CD8-positive, alpha-beta memory T cell (primary cell): ENCODE measurements at places on chromosomes 6 and 20. TPM values are rescaled to one million over a fixed set of nuclear protein-coding genes. Genes with fewer than 3 reads are reported as not detected.

FAM50B gene
- 7.3 TPM for total RNA-seq

DNA sequence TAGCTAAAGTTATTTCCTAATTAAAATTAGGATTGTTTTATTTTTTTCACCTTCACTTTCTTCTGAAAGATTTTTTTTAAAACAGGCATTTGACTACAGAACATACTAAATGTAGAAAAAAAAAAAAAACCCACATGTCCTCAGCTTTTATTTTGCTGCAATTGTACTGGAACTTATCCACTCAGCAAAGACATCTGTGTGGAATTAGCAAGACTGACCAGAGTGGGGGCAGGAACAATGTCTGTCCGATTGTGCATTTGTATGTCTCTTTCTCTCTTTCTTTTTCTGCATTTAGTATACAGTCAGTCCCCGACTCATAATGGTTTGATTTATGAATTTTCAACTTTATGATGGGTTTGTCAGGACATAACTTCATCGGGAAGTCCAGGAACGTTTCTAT is 77.3 kb downstream of the CHD6 start:
- no peak for DNase-seq

DNA sequence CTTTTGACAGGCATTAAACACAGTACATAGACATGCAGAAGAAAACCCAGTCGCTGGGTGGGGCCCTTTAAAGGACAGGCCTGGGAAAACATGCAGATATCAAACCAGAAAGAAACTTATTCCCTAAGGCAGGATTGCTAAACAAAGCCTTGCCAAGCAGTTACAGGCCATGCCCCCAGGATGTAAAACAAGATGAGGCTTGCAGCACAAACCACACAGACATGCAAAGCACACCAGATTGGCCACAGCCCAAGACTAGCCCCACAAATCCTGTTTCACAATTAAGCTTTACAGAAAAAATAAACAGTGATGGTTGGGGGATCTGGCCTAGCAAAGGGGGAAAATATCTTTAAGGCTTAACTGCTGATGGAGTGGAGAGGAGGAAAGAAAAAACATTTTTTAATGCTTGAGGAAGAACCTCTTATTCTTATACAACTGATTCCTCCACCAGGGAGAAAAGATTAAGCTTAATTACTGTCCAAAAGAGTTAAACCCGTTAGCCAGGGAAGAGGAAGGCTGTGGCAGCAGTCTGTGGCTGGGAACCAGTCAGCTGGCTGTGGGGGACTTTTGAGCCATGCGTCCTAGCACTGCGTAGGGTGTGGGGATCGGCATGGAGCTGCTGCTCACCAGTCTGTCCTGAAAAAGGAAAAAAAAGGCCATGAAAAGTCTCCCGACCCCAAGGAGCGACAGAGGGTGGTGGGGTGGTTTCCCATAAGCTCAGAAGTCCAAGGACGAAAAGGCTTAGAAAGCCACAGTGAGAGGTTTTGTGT is 28.4 kb downstream of the COL19A1 start:
- DNase-seq = no peak

DNA sequence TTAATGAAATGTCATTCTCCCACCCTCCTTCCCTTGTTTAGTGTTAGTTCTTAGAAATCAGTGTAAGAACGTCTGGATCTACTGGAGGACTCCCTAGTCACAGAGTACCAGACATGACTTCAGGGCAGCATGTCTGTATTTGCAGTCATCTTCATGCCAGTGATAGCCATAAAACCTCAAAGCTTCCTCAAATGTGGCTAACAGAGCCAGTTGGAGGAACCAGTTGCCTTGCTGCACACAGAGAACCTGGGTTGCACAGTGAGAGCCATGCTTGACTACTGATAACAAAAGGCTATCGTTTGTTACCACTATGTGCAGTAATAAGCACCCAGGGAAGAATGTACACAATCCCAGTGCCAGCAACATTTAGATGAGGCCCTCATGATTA is 20.1 kb downstream of the NT5E start:
- no peak for DNase-seq

DNA sequence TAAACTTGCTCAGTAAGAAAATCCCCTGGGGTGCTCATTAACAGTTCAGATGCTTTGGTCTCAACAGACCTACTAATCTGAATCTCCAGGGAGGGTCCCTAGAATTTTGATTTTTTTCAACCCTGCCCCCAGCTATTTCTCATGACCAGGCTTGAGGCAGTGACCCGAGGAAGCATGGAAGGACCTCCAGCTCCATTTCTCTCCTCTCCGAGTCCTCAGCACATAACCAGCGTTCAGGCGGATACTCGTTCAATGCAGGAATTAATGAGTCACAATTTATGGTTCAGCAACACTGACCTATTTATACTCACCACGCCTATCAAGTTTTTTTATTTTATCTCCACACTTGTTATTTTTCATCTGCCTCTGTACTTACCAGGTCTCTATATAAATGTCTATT is 369.2 kb upstream of the CDH4 start:
- no peak for DNase-seq

DNA sequence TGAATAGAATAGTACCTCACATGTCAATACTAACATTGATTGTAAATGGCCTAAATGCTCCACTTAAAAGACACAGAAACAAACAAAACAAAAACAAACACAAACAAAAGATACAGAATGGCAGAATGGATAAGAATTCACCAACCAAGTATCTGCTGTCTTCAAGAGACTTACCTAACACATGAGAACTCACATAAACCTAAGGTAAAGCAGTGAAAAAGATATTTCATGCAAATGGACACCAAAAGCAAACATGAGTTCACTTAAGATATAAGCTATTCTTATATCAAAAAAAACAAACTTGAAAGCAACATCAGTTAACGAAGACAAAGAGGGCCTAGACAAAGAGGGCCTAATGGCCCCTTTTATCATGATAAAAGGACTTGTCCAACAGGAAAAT is 47.3 kb upstream of the ZNF133 start:
- no peak for DNase-seq

DNA sequence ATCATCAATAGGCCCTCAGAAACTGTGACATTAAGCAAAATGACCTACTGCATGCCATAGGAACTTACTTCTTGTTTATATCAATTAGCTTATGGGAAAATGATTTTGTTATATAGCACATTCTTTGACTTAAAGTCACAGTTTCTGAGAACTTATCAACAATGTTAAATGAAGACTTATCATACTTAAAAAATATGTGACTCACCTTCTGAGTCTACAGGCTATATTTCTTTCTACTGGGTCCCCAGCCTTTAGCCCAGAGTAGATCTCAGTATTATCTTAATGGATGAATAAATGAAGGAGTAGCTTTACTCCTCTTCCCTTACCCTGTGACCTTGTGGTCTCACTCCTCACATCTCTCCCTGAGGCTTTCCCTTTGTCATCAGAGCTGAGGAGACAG is 180.2 kb downstream of the MAFB start:
- DNase-seq = no peak

DNA sequence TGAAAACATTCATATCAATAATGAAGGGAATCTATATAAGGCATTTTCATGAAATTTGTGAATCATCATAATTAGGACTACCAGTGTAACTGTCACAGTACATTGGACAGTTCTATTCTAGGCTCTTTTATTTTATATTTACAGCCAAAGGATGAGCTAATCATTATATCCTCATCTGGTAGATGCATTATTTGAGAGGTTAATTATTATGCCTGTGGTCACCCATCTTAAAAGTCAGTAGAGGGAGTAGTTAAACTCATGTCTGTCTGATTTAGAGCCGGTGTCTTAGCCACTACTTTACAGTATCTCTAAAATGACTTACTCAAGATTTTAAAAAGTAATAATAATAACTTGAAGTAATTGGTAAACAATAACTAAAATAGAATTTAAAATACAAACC is 899.3 kb upstream of the MAP3K7 start:
- no peak for DNase-seq

GRCh38 chr6:155223646-155224451 is 40.0 kb upstream of the CLDN20 start:
- peak; percentile 31 for DNase-seq

- no peak for DNase-seq
Observed at GRCh38 chr6:29014729-29015608, 9.9 kb upstream of the ZNF311 start.

TOMM34 gene
- 76.8 TPM for total RNA-seq

DNA sequence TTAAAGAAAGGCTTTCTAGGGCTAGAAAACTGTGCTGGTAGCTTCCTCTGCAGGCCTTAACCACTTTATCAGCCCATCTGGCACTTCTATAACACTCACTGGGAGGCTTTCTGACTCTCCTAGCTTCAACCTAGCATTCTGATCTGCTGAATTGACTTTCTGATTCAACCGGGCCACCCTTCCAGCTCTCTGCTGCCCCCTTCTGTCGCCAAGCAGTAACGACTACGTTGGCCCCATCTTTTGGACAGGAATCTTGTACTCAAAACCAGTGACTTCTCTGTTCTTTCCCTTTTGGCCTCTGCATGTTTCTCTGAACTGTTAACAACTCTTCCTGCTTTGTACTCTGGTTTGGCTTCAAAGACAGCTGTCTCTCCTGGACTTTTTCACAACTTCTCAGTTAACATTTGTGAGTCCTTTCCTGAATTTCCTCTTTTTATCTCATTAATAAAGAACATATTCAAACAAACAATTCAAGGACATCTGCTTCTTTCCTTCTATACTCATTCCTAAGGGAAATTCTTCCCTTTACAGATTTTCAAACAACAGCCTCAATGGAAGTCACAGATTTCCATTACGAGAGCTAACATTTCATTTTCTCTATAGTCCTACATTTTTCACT is 43.9 kb upstream of the FAM135A start:
- DNase-seq = peak; percentile 43

- DNase-seq = no peak
Observed at GRCh38 chr6:125205931-125206330, 52.4 kb downstream of the TPD52L1 start.

GRCh38 chr20:19462491-19462890 is 250.0 kb downstream of the SLC24A3 start:
- no peak for DNase-seq

CFAP206 gene
- not detected for total RNA-seq

GRCh38 chr6:149154261-149154821 is 163.2 kb upstream of the TAB2 start:
- DNase-seq = no peak

LY86 gene
- 0.31 TPM for total RNA-seq

- no peak for DNase-seq
Observed at GRCh38 chr6:99789767-99790166, 183.1 kb downstream of the PRDM13 start.

DNA sequence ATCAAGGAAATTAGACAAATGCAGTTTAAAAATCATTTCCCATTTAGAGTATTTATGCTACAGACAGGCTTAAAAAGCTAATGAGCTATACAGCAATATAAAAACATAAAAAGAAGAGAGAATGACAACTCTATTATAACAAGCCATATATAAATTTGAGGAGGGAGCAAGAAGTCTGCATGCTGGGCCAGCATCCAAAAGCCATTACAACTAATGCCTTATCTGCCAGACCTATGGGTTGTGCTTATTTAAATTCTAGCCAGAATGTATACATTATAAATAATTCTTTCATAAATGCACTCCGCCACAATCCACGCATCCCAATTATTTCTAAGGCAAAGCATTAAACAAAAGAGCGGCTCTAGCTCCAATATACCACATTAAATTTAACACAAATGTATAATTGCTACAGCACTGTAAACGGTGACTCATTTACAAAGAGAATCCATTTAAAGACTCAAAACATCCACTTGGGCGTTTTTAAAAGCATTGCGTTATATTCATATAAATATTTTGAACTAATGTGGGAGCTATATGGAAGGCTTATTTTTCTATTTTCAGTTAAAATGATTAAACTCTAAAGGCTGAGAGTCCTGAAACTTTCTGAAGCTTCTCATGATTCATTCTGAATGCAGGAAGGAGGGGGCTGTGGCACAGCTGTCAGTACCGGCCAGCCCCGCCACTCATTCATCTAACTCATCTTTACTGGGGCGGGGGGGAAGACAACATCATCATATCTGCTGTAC is 37.7 kb upstream of the RAB22A start:
- no peak for DNase-seq

DNA sequence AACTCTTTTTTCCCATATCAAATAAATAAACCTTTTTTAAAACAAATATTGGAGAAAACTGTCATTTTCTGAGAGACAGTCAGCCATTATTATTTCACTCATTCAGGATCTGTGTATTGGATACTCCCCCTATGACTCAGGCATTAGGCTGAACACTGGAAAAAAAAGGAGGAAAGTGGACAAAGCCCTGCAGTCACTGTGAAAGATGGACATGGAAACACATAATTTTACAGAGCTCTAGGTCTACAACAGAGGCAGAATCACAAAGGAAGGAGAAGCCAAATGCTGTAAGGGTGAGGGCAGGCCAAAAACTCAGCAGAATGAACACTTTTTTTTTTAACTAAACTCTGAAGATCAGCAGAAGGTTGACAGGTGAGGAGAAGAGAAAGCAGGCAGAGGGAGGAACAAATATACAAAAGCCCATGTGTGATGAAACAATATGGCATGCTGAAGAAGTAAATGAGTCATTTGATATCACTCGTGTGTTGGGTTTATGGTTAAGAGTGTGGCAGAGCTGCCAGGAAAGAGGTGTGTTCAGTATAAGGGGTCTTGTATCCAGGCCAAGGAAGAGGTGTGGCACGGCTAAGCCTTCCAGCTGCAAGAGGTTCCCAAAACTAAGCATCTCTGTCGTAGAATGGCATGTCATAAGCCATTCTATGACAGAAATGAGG is 39.1 kb downstream of the EPB41L2 start:
- no peak for DNase-seq

MEP1A gene
- not detected for total RNA-seq

TCP11 gene
- not detected for total RNA-seq

GRCh38 chr6:18259675-18260447 is 4.5 kb downstream of the DEK start:
- no peak for DNase-seq

PTCHD4 gene
- not detected for total RNA-seq

GRCh38 chr6:99613705-99614429 is 7.2 kb downstream of the PRDM13 start:
- DNase-seq = peak; percentile 57

DNA sequence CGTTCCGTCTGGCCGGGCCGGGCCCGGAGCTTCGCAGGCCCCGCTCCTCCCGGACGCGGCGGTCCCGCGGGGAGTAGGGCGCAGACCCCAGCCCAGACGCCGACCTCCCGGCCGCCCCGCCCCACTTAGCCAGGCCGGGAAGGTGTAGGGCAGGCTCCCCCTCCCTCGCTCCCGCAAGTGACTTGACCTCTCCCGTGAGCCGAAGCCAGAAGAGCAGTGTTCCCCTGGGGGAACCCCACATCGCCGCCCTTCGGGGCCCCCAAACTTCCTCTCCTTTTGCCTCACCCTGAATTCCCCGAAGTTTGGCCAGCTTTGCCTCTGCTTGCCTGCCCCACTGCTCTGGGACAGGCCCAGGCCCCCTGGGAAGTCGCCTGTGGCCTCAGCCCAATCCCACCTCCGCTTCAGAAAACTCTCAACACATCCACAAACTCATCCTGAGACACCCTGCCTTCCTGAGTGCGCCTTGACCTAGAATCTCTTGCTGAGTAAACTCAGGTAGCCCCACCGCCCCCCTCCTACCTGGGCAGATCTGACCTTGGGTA is 524 bp upstream of the NOL4L start:
- peak; percentile 15 for DNase-seq

DNA sequence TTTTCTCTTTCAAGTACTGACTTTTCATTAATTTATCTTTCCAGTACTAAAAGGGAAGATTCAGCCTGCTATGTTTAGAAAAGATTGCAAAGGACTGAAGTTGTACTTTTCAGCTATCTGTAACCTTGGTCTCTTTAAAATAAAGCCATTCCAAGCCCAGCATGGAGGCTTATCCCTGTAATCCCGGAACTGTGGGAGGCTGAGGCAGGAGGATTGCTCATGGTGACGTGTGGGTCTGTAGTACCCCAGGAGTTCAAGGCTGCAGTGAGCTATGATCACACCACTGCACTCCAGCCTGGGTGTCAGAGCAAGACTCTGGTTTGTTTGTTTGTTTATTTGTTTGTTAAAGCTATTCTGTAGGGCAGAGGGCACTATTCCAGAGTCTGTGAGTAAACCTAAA is 50.6 kb upstream of the TMEM170B start:
- DNase-seq = no peak
